Stimulated activated CD4-positive, alpha-beta T cell treated with anti-CD3 and anti-CD28 coated beads, Interleukin-2, amount 100 ng/mL, for 24 hours (primary cell): ENCODE measurements at places on chromosomes 3 and 15.

DNA sequence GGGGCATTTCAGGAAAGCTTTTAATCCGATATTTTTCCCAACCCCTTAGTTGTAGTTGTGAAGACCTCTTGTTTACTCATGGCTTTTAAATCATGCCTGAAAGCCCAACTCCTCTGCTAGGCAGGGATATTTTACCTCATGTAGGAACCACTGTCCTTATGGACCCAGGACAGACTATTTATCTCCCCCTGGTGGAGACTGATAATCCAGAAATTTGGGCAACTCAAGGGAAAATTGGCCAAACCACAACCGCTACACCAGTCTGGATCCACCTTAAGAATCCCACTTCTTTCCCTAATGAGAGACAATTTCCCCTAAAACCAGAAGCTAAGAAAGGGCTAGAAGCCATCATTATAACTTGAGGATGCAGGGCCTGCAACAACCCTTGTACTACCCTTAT lies 248.1 kb upstream of the STAC start:
- DNase-seq: no peak

- no peak for DNase-seq
Observed at GRCh38 chr15:39174332-39174731, 406.5 kb upstream of the THBS1 start.

- DNase-seq: no peak
Observed at GRCh38 chr15:25403771-25404170, 35.1 kb downstream of the UBE3A start.

DNA sequence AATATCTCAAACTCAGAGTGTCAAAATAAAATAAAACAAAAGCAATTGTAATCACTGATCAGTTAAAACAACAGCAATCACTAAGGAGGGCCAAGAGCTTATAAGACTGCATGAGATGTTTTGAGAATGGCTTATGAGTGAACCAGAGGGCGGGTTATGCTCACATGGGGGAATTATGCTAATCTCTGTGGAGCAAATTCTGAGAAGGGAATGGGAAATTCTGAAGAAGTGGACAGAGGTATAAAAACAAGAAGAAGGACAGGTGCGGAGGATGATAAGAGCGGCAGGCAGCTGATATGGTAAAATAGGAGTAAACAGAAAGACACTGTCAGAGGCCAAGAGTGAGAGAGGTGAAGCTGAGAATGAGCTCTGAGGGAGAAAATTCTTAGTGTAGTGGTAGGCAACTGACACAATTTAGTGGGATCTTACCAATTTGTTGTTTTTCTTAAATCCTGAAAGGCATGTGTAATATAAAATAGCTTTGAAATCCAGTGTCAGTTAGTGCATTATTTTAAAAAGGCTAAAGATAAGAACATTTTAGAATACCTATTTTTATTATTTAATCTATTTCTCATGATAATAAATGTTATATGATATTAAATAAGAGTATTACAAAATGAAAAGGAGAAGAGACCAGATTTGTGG lies 133.8 kb downstream of the SPATA16 start:
- no peak for DNase-seq

- DNase-seq: no peak
Observed at GRCh38 chr3:108406063-108406660, 104.2 kb downstream of the MYH15 start.

DNA sequence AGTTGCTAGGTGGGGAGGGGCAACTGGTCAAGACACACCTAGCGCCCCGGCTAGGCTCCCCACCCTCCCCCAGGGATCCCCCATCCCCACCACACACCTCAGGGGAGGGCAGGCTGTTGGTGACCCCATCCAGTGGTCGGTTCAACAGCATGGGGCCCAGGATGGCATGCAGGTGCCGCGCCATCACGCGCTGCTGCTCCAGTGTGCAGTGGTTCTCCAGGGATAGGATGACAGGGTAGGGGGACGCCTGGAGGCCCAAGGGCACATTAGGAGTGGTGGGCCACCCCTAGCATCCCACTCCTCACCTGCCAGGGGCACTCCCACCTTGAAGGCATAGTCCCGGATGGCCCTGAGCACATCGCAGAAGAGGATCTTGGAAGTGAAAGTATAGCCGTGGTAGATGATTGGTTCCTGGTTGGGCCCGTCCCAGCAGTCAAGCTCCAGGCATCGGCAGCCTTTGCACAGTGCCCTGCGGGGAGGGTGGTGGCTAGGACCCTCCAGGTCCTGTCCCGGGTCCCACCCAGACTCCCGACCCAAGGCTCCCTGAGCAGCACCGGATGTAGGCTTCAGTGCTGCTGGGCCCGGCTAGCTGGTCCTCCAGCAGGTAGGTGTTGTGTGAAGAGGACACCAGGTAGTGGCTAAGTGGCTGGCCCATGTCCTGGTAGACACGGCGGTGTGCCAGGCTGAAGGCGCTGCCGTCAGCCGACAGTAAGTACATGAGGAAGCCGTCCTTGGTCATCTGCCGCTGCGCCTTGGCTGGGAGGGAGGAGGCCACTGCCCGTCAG lies 19.4 kb downstream of the VILL start:
- no peak for DNase-seq

DNA sequence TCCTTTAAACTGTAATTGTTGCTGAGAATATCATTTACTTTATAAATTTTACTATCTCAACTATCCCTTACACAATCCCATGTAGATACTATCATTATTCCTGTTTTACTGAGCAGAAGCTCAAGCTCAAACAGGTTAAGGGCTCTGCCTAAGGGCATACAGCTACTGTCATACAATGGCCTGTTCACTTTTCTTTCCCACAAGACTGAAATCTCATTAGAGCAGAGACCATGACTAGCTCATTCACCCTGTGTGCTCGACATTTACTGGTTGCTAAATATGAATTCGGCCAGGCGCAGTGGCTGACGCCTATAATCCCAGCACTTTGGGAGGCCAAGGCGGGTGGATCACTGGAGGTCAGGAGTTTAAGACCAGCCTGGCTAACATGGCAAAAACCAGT lies 1.6 kb upstream of the MESP2 start:
- no peak for DNase-seq

DNA sequence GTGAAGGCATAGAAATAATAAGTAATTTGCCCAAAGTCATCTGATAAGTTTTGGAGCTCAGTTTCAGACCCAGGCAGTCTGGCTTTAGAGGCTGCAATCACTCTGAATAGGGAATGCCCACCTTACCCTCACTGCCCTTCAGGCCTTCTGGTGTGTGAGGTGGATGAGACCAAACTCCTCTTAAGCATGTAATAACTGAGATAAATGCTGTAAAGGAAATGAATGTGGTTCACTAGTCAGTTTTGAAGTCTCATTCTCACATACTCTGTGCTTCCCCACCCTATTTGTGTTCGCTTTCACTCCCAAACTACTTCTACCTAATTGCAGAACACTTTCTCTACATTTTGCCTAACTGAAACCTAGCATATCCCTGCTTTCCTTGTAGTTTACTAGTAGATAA lies 144.1 kb downstream of the FILIP1L start:
- DNase-seq: no peak

DNA sequence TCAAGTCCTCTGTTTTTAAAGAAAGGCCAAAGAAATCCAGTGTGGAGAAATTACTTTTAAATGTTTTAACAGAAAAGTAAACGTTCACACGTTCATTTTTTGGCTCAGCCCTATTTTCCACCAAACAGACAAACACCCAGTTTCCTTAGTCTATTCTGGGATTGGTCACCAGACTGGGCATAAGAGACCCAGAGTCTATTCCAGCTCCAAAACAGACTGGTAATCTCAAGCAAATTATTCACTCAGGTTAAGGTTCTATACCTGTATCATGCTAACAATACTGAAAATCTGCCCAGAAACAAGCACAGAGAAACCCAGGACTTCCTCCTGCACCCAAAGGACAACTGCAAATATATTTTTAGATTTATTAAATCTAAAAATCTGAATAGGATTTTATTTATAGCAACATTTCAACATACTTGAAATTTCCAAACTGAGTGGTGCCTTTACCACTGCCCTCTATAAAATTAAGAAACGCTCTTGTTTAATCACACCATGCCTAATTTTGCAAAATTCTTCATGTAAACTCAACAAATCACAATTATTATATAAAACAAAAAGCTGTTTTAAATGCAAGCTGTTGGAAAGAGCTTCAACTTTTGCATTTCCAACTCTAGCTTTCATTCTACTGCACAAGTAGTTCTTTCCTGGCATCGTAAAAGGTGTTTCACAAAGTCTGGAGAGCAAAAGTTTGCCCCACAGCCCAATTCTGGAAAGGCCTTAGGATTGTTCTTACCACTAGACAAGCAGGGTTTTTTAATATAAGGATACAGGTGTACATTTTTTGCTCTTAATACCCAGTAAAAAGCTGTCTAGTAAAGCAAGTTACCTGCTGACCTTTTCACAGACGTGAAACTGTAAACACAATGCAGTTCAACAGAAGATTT lies 18.7 kb downstream of the ZNF148 start:
- no peak for DNase-seq

DNA sequence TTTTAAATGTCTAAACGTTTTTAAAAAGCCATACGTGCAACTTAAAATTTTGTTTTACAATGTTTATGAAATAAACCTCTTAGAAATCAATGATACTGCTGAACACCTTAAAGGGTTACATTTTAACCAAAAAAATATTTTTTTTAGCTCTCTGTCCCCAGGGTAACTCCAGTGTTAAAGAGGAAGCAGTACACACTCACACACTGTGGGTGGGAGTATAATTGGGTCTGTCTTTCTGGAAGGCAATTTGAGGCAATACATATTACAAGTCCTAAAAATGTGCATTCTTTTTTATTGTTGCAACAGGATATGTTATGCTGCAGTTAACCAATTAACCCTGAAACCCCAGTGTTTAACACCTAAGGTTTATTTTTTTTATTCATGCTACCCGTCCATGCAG lies 34.1 kb downstream of the WHAMM start:
- no peak for DNase-seq

DNA sequence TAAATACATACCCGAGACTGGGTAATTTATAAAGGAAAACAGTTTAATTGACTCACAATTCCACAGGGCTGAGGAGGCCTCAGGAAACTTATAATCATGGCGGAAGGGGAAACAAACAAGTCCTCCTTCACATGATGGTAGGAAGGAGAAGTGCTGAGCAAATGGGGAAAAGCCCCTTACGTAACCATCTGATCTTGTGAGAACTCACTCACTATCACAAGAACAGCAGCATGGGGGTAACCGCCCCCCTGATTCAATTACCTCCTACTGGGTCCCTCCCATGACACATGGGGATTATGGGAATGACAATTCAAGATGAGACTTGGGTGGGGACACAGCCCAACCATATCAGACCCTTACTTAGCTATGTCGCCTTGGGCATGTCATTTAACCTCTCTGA lies 27.7 kb downstream of the SCG3 start:
- no peak for DNase-seq

DNA sequence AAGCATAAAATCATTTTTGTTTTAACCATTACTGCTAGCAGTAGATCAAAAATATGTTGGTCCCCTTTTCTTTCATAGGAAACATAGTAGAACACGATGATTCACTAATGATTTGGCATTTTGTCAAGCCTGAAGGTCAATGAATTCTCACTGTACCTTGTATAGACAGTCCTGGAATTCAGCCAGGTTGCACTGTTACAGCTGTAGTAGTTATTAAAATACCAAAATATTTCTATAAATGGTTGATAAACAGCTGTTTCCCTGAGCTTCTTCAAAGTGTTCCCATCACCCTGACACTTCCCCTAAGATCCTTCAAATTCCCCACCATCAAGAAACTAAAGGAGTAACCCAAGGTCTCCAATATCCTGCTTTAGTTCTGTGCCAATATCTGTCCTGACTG lies 200.9 kb downstream of the ATP8B4 start:
- no peak for DNase-seq
